ENCODE measurements at places on chromosomes 6 and 20.

GRCh38 chr6:97207383-97207782 lies 75.6 kb downstream of the MMS22L start:
- DNase-seq: no peak

GRCh38 chr20:38222231-38222922 lies 38.2 kb downstream of the KIAA1755 start:
- DNase-seq: peak; percentile 77

DNA sequence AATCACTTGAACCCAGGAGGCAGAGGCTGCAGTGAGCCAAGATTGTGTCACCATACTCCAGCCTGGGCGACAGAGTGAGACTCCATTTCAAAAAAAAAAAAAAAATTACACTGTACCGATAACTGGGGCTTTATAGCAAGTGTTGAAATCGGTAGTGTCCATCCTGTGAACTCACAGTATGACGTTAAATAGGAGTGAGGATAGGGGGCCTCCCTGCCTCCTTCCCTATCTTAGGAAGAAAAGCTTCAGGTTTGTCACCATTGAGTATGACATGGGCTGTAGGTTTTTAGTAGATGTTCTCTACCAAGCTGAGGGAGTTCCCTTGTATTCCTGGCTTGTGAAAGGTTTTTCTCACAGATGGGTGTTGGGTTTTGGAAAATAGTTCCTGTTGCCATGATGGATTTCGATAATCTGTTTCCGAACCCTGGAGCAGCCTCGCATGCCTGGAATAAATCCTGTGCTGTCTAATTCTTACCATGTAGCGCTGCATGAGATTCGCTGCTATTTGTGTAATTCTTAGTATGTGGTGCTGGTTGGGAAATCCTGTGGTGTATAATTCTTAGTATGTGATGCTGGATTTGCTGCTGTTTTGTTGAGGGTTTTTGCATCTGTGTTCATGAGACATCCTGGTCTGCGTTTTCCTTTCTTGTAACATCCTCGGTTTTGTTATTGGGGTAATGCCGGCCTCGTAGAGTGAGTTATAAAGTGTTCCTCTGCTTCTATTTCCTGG lies 23.6 kb downstream of the NTSR1 start:
- no peak for DNase-seq

- no peak for DNase-seq
Observed at GRCh38 chr6:52417675-52418111, 2.4 kb upstream of the EFHC1 start.

- DNase-seq: no peak
Observed at GRCh38 chr20:63127700-63128364, 88.1 kb downstream of the YTHDF1 start.

- no peak for DNase-seq
Observed at GRCh38 chr20:37559312-37560027, 31.8 kb upstream of the BLCAP start.

DNA sequence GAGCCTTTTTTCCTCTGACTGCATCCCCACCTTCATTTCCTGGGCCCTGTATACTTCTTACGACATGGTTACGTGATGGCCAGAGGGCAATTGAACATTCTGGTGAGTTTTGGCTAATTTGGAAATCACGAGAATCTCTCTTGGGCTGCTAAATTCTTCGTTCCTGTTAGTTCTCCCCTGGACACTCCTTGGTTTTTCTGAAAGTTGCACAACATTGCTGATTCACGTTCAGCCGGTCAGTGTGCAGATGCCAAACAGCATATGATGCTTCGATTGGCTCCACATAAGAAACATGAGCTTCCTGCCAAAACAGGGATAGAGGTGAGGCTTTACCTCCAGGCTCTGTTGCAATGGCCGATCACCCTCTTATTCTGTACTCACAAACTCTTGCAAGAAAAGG lies 119.4 kb upstream of the LY86 start:
- DNase-seq: no peak

- no peak for DNase-seq
Observed at GRCh38 chr20:3890398-3890751, 1.2 kb downstream of the PANK2 start.

- no peak for DNase-seq
Observed at GRCh38 chr6:79646006-79646405, 14.9 kb downstream of the SH3BGRL2 start.

DNA sequence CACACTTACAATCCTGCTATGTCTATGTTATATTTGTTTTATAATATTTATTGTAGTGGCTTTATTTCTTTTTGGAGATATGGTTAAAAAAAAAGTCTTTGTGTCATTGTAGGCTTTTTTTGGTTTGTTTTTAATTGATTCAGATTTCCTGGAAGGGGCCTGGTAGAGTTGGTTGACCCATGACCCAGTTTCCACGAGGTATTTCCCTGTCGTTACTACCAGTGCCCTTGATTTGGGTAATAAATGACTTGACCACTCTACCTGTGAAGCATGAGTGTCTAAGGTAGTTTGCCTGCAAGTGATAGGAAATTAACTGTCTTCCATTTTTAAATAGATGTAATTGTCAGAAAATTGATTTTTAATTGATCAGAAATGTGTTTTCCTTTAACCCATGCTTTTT lies 121.0 kb downstream of the JARID2 start:
- DNase-seq: no peak

DNA sequence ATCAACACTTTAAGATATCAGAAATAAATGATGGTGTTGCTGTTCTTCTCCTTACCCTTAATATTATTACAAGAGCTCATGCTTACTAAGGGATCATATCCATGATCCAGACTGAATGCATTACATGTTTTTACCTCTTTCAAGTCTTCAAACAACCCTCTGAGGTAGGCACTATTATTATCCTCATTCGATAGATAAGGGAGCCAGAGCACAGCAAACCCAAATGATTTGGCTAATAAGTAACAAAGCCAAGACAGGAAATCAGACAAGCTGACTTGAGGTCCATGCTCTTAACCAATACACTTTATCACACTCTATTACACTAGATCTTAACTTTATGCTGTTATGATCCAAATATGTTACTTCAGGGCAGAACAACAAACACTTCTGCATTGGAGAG lies 145.9 kb downstream of the RALGAPA2 start:
- DNase-seq: no peak

DNA sequence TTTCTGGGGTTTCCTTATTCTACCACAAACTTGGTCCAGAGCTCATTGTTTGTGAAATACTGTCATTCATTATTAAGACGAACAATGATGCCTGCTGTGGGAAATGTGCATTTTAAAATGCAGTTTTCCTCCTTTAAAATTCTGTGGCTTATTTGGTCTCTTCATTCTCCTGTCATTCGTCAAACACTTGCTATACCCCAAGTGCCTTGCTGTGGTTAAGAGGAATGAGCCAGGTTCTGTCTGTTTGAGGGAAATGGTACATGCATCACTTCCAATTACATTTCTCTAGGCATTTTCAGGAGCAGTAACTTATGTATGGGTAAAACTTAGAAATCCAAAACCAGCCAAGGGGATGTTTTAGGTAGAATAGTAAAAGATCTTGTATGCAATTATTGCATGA lies 1087.7 kb downstream of the KIF16B start:
- no peak for DNase-seq

DNA sequence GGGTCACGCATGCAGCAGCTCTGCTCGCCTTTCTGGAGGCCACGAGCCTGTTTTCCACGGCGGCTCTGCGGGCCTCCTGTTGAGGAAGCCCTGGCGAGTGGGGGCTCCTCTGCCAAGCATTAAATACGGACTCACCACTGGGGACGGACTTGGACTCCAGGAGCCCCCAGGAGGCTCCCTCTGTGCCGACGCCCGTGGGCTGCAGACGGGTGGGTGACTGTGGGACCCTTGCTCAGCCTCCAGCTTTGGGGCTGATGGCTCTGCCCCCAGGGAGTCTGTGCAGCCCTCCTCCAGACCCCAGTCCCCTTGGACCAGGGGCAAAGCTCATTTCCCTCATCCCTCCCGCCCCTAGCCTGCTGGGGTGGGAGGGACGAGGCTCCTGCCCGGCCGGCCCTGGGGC lies 236.2 kb downstream of the TAF4 start:
- DNase-seq: no peak

- DNase-seq: no peak
Observed at GRCh38 chr6:18491308-18492045, 104.3 kb downstream of the RNF144B start.

GRCh38 chr6:63610944-63611343 lies 24.7 kb upstream of the PHF3 start:
- DNase-seq: no peak

GRCh38 chr6:39393075-39393474 lies 70.6 kb upstream of the KCNK16 start:
- no peak for DNase-seq

DNA sequence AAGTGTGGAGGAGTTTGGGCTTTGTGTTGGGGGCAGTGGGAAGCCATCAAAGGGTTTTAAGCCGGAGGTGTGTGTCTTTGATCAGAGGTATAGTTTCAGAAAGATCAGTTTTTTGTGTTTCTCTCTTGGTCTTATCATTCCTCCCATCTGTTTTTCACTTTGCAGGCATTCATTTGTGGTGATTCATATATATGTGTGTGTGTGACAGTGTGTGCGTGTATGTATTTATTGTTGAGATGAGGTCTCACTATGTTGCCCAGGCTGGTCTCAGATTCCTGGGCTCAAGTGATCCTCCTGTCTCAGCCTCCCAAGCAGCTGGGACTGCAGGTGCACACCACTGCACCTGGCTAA lies 11.1 kb upstream of the SERINC3 start:
- DNase-seq: peak; percentile 19

DNA sequence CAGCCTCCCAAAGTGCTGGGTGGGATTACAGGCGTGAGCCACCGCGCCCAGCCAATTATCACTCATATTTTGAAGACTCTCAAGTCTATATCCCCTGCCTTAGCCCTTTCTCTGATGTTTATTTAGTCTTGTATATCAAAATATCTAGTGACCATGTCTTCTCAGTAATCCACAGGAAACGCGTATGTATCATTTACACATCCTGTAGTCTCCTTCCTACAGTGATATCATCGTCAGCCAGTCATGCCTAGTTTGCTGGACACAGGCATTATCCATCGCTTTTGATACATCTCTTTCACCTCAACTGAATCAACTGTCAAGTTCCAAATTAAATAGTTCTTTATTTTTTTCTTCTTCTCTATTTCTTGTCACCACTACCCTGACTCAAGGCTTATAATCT lies 223.7 kb downstream of the NKAIN2 start:
- DNase-seq: no peak

DNA sequence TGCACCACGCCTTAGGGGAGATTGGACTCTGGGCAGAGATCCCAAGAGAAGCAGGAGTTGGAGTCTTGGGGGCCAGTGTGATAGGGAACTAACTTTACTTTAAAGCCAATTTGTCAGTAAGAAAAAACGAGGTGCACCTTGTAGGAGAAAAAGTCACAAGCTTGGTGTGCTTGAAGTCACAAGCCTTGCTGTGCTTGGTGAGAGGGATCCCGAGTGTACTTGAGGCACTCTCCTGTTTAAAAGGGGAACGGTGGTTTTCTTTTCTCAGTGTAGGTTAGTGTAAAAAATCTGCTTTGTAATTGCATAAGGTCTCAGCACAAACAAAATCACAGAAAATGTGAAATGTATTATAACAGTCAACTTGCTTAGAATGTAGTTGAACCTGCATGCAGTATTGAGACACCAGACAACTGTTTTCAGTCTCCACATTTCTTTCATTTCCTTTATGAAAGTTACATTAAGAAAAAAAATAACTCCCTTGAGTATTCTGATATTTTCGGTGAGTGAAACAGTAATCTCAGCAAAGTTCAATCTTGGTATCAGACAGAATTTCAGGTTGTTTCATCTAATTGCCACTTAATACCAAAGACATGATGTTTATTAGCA lies 111.1 kb upstream of the DUSP22 start:
- no peak for DNase-seq

- DNase-seq: no peak
Observed at GRCh38 chr6:106501960-106502371, 127.3 kb downstream of the RTN4IP1 start.

DNA sequence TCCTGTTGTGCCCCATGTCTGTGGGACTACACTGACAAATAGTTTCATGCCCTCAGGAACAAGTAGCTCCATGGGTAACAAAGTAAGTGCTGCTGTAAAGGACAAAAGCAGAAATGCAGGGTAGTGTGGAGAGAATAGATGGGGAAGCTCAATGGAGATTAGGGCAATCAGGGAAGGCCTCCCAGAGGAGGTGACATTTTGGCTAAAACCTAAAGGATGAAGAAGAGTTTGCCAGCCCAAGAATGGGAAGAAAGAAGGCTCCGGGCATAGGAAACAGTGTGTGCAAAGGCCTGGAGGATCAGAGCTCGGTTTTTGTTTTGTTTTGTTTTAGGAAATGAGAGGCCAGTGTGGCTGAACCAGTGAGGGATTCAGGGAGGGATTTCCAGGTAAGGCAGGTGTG lies 43.6 kb upstream of the FAM83D start:
- DNase-seq: no peak

- DNase-seq: no peak
Observed at GRCh38 chr6:82013561-82014530, 233.7 kb downstream of the IBTK start.

DNA sequence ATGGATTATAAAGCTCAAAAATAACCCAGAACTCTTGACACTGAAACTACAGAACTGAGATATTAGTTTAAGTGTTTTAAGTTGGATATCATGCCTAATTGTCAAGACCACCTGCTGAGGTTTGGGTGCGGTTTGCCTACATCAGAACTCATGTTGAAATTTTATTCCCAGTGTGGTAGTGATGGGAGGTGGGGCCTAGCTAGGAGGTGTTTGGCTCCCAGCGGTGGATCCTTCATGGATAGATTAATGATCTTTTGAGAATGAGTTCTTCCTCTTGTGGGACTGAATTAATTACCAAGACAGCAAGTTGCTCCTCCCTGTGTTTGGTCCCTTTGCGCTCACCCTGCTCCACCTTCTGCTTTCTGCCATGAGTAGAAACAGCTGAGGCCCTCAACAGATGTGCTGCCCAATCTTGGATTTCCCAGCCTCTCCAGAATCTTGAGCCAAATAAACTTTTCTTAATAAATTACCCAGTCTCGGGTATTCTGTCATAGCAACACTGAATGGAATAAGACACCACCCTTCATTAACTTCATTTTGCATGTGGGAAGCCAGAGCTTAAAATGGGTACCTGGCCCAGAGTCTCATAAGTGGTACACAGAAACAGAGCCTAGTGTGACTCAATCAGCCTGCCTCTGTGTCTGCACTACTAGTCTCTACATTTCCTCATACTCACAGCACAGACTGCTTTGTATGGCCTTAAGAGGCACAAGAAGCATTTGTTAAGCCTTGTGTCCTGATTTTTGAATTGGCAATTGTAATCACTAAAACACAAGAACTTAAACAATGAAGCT lies 158.4 kb downstream of the IBTK start:
- DNase-seq: no peak

DNA sequence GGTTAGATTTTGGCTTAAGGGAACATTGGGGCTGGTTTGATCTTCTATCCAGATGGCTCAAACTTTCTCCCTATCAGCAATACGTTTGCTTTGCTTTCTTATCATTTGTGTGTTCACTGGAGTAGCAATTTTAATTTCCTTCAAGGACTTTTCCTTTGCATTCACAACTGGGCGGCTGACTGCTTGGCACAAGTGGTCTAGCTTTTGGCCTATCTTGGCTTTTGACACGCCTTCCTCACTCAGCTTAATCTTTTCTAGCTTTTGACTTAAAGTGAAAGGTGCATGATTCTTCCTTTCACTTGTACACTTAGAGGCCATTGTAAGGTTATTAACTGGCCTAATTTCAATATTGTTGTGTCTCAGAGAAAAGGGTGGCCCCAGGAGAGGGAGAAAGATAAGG lies 254.9 kb downstream of the PLCB1 start:
- DNase-seq: no peak

Data from SW 1271 (cell line).